NCI-H2029 (cell line): ENCODE measurements at places on chromosomes 5 and 9.

GRCh38 chr9:90245661-90246060, 397.0 kb downstream of the DIRAS2 start:
- DNase-seq: no peak

DNA sequence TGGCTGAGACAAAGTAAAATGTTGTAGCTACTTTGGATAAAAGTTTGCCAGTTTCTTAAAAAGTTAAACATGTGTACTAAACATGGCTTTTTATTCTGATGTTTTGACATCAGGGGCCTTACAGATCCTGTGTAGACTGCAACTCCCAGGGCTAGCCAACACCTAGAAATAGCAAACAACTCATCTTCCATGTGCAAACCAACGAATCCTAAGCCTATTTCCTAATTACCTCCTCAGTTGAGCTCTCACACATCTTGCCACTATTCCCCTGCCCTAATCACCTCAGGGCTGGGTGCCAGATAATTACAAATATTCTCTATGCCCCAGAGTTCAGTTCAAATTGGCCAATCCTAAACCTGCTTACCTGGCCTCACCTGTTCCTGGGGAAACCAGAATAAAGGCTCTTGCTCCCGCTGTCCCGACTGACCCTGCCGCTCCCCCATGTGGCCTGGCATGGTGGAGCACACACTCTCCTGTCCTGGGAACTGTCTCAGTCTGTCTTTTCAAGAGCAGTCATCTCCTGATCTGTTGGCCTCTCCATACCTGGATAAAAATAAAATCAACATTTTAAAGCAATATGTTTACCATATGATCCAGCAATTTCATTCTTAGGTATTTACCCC, 37.1 kb upstream of the FAM169A start:
- DNase-seq: peak; percentile 42

- no peak for DNase-seq
Measured at GRCh38 chr5:146238973-146239372, 35.6 kb downstream of the RBM27 start.

DNA sequence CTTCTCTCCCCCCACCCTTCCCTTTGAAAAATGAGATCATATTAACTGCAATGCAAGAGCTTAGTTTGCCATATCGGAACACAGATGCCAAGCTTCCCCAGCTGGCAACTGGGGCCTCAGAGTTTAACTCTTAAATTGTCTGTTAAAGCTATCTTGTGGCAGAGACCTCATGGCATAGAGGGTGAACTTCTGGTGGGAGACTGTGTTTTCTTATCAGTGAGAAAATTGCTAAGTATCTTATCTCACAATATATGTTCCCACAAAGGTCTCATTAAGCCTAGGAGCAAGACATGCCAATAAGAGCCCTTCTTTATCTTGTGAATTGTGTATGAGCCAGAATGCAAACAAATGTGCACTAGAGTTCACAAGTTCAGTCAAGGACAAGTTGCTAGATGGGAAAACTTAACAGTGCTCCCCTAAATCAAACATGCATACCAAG, 12.3 kb downstream of the NFIB start:
- DNase-seq: no peak

- DNase-seq: no peak
Measured at GRCh38 chr5:169115461-169116124, 185.3 kb downstream of the SLIT3 start.

DNA sequence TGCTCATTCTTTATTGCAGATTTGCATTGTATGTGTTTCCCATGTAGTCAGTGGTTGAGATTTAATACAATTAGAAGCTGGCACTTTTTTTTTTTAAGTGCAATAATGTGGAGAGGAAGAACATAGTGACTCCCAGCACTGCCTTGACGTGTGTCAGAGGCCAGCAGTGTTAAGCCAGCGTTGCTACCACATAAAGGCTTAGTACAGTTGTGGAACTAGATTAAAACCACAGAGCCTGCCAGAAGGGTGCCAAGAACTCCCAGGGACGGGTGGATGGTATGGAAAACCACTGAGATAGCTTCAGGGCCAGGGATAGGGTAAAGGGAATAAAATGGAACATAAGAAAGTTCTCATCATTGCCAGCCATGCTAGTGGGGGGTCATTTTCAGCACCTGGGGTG, 142.9 kb downstream of the TRIO start:
- no peak for DNase-seq

- no peak for DNase-seq
Measured at GRCh38 chr9:71748280-71748743, 20.0 kb downstream of the CEMIP2 start.

DNA sequence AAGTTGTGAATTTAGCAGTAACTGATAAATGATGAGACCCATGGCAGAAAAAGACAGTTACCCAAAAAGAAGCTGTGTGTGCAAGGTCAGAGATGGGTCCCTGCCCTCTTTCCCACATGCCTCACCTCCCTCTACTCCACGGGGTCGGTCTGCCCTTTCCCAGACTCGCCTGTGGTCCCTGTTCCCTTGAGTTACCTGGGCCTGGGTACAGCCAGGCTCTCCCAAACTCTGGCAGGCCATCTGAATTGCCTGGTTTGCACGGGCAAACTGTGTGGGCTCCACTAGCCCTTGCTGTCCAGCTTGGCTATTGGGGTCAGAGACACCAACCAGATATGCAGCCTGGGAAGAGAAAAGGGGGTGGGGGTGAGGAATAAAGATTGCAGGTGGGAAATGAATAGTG, 18.4 kb upstream of the TPM2 start:
- no peak for DNase-seq

DNA sequence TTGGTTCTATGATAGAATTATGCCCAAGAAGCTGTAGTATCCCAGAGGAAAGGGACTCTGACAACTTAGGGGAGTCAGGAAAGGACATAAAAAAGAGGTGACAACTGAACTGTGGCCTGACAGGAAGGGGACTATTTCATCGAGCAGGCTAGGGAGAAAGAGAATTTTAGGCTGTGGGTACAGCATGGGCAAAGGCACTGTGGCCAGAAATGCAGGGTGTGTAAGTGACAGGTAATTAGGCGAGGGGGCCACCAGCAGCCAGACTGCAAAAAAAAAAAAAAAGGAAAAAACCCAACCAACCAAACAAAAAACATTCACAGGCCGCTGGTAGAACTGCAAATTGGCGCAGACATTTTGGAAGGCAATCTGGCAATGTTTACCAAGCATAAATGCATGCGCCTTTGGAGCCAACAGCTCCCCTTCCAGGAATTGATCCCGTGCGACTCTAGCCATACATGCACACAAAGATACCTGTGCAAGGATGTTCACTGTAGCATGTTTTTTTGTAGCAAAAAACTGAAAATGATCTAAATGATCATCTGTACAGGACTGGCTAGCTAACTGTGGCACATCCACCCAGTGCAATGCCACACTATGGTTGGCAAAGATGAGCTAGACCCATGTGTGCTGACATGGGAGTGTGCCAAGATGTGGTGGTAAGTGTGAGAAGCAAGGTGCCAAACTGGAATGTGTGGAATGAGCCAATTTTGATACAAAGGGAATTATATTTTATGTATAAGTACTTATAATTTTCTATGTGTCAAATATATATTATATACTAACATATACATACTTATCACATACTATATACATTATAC, 1.1 kb downstream of the EIF4E1B start:
- peak; percentile 13 for DNase-seq

- DNase-seq: no peak
Measured at GRCh38 chr5:39213447-39214207, 5.7 kb downstream of the FYB1 start.

GRCh38 chr9:137664676-137665075, 45.9 kb downstream of the EHMT1 start:
- DNase-seq: no peak

GRCh38 chr9:95438561-95439357, 78.0 kb downstream of the PTCH1 start:
- DNase-seq: no peak

DNA sequence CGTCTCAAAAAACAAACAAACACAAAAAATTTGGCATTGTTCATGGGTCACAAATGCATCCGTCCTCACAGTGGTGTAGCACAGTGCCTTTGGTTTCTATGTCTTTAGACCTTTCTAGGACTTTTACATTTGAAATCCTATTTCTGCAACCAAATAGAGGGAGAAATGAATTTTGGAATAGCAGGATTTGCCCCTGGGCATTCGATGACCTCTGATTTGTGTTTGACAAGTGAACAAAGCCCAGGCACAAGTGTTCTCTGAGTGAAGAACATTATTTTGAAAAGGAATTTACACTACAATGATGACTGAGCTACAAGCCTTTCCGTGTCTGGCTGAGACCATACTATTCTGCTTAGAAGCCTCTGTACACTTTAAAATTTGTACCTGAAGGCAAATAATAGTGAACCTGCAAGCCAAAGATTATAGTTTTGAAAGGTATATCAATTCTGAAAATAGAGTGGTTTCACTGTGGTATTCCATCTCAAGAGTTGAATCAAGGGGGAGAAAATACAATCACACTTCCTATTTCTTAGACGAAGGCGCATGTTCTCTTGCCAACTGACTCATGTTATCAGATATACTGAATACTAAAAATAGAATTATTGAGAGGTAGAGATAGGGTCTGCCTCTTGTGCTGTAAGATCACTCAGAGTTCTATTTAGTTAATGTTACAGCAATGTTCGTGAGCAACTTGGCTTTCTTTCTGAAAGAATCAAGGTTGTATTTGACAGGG, 297.6 kb downstream of the KDM4C start:
- no peak for DNase-seq

GRCh38 chr9:77163884-77164283, 13.4 kb upstream of the VPS13A start:
- no peak for DNase-seq

GRCh38 chr5:121350181-121350930, 501.3 kb upstream of the FTMT start:
- no peak for DNase-seq

DNA sequence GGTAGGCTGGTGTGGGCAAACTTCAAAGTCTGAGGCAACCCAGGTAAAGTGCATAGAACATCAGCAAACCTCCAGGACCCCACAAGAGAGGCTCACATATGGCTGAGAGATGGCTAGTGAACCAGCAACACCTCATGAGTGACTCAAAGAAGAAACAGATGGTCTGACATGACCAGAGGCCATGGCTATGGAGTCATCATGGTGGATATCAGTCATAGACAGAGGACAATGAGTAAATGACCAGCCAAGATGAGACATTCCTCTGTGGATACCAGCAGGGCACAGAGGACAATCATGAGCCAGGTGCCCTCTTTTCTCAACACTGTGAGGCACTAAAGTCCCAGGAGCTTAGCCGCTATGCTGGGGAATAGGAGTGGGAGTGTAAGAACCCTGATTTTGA, 180.8 kb downstream of the RASEF start:
- no peak for DNase-seq

DNA sequence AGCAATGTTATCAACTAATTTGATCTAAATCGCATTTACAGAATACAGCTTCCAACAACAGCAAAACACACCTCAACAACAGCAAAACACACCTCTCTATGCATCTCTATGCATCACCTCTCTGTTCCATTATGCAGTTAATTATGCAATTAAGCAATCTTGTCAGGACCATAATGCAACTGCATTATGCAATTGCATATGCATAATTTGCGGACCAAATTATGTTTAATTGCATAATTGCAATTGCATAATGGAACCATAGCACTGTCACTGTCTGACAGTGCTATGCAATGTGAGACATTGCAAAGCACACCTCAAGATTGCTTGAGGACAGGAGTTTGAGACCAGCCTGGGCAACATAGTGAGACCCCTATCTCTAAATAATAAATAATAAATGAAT, 80.4 kb upstream of the PRSS3 start:
- no peak for DNase-seq

- DNase-seq: no peak
Measured at GRCh38 chr5:12093586-12093985, 189.3 kb upstream of the CTNND2 start.

- no peak for DNase-seq
Measured at GRCh38 chr5:136200130-136200529, 7.2 kb upstream of the SMIM32 start.

DNA sequence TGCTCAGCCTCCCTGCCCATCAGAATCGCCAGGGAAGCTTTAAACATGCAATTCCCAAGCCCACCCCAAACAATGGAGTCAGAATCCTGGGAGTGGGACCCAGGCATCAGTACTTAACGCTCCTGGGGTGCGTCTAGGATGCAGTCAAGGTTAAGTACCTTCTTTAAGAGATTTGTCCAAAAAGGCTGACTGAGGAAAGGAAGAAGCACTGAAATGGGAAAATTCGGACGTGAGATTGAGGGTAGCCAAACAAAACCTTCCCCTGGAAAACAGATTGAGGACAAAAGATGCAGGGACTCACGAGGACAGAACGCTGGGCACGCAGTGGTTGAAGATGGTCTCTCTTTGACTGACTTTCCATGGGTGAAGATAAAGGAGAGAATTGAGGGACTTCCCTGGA, 143.5 kb downstream of the MTX3 start:
- no peak for DNase-seq

DNA sequence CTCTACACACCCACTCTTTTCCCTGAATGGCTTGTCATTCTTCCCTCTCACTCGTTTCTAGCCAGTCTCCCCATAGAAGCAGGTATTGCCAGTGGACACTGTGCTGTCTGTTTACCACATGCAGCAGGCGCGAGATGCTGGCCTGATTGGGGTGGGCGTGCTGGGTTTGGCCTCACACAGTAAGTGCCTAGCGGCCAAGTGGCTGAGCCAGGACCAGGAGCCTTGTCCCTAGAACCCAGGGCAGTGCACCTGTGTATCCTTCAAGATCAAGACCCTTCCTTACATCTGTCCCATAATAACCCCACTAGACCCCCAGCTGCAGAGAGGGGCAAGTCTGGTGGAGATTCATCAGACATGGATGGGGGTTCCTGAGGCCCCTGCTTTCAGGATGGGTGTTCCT, 112.8 kb upstream of the IRX4 start:
- no peak for DNase-seq

DNA sequence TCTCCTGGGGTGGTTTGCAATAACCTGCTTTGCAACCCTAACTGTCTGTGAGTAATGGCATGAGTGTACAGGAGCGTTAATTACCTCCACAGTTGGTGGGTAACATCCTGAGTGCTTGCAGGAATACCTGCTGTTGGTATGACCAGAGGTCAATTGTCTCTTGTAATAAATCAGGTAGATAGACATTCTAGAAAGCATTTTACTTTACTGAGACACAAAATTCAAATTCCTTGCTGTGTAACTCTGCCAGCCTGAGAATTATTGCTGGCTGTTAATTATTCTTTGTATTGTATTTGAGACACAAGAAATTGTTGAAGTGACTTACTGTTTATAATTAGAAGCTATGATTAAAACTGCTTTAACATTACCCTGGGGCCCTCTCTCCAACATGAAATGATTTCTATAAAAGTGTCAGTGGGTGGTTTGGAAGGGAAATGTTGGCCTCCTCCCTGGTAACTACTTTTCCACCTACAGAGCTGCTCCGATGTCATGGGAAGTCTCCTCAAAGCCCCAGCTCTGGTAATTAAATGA, 150.8 kb upstream of the ADCY2 start:
- DNase-seq: no peak
